ENCODE measurements at places on chromosomes 6 and 20.

DNA sequence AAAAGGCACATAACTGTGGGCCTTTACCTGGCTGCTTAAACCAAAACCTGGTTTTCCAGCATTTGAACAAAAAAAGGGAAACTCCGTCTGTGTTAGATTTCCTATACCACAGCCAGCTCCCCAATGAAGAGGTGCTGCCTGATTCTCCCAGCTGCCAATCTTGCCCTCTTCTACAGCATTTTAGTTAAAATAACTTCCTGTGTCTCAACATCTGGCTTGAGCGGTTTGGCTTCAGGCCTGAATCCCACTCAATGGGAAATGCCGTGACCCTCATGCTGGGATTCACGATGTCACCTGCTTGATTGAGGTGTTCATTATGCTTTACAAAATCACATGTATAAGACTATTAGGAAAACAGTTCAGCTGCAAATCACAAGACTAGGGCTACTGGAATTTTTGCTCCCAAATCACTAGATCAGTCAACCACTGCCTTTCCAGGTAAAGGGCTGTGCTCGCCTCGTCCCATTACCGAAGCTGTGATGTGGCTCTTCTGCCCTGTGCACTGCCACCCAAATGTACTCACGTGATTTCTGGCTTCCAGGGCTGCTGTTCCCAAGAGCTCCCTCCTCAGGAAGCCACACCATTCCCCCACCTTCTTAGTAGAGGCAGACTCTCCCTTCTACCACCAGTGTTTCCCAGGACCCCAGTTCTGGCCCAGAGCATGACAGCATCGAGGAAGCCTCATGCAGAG, 94.6 kb downstream of the PSMG4 start:
- DNase-seq, result no peak

DNA sequence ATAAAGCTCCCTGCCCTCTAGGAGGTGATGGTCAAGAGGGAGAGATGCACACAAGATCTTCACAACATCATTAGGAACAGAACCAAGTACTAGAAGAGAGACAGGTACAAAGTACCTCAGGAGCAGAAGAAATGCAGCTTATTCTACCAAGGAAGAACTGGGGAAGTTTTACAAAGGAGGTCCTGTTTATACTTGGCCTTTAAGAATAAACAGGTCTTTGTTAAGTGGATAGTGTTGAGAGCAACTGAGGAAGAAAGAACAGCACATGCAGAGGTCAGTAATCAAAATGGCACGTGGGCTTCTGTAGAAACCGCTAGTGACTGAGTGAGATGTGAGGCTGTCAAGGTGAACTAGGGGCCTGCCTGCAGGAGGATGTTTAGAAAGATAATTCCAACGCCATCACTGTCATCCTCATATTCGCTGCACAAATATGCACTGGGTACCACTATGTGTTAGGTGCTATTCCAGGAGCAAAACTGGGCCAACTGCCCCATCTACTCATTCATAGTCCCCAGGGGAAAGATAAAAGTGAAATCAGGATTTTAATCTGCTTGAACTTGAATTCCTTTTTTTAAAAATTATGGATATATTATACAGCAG, 61.1 kb downstream of the ID4 start:
- no peak for DNase-seq

DNA sequence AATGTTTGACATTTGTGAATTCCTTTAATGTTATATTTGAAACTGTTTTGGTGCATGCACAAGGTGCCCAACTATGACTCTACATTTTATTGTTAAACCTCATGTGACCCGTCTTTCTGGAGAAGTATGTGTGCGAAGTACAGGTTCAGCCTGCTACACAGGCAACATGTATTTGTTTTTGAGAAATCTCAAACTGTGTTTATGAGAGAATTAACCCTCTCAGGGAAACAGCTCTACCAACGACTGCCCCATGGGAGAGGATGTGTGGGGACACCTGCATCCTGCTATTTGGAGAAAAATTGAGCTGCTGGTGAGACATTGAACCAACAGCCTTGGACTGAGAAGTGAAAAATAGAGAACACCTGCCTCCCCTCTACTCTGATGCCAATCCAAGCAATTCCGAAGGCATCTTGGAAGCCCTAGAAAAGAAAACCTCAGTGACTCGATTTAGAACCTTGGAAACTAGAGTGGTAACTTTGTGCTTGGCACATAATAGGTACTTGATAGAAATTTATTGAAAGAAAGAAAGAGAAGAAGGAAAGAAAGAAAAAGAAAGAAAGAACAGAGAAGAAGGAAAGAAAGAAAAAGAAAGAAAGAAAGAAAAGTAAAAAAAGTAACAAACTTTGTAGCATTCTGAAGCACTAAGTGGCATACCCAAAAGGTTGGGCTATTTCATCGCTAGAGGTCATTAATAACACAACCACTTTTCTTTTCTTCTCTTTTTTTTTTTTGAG, 2.9 kb upstream of the AKAP12 start:
- no peak for DNase-seq

DNA sequence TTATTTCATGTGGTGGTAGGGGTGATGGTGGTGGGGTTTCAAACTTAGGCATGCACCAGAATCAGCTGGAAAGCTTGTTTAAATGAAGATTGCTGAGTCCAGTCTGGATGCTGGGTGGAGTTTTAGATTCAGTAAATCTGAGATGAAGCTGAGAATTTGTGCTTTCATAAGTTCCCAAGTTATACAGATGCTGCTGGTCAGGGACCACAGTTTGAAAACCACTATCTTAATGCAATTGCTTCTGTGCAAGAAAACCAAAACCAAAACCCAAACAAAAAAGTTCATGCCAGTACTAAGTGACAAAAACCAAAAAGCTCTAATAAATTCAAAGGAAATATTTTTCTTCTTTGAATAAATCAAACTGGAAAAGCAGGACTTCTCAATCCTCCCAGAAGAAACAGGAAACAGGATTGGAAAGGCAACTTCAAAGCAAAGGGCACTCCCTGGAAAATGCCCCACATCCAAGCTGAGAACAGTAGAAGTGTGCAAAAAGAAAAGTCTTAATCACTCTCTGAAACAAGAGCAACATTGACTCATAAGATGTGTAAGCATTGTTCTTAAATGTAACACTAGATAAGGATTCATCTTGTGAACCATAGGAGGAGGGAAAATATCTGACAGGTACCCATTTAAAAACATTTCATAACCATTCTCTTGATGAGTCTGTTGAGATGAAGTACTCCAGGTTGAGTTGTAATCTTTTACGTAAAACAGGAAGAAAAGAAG, 481.5 kb upstream of the HSF2 start:
- no peak for DNase-seq

DNA sequence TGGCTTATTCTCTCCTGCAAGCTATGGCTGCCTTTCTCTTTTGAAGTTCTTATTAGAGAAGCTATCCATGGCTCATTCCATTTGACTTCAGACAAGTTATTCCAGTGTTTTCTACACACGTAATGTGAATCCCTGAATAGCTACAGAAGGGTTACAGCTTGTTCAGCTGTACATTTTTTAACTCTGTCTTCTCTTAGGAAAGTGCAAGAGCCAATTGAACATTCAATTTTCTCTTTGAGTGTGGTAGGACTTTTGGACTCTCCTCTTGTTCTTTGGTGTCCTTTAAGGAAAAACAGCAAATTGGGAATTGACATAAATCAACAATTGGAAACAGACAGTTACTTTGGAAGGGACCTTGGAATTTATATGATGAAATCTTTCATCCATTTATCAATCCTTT, 125.8 kb downstream of the EPM2A start:
- no peak for DNase-seq

- peak; percentile 28 for DNase-seq
Measured at GRCh38 chr6:44043479-44044153, 83.6 kb downstream of the MRPL14 start.

GRCh38 chr20:49542514-49542991, 25.4 kb downstream of the PTGIS start:
- no peak for DNase-seq

DNA sequence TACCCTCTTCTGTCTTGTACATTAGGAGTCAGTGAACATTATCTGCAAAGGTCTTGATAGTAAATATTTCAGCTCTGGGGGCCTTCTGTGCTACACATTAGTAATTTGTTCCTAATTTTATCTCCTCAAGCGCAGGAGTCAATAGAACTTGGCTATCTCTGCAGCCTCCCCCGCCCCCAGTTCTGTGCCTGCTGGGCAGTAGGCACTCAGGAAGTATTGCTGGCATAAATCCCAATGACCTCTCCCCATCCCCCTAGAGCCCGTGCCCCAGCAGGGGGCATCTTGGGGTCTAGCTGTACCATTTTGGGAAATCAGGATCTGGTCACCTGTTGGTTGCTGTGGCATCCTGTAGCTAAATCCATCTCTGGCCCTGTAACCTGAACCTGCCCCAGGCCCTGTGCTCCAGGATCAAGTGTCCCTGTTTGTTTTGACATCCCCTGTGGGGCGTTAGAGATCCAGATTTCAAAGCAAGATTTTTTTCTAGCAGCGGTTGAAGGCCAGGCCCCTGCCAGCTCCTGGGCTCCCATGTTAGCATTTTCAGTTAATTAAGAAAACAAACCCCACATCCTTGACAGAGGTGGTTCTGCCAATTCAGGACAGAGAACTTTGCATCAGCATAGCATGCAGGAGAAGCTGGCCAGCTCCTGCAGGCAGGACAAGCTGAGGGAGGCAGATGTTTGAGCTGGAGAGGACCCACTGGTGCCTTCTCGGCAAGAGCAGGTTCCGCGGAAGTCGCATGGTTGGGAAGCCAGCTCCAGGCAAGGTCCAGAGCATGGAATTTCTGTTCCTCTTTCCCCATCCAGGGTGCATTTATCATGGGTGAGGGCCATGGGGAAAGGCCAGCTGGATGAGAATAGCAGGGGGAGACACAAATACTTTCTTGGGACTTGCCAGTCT, 32.1 kb downstream of the DAAM2 start:
- no peak for DNase-seq

DNA sequence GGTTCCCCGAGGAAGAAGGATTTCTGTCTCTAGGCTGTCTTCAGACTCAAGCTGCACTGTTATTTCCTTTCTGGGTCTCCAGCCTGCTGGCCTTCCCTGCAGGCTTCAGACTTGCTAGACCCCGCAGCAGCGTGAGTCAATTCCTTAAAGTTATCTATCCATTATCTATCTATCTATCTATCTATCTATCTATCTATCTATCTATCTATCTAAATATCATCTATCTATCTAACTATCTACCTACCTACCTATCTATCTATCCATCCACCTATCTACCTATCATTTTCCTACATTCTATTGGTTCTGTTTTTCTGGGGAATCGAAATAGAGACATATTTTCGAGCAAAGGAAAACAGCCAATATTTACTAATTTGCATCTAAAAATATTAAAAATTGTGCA, 48.7 kb upstream of the BMP6 start:
- no peak for DNase-seq

GRCh38 chr6:41288030-41288753, 1.7 kb upstream of the TREM1 start:
- DNase-seq, result no peak

GRCh38 chr6:49506569-49507111, 6.9 kb downstream of the GLYATL3 start:
- no peak for DNase-seq

Measured in G401 (cell line).